Suprapubic skin (tissue), 4 donors: ENCODE measurements at places on chromosomes 12 and 14.

- no peak for DNase-seq
Observed at GRCh38 chr14:66708267-66708666, 200.3 kb downstream of the GPHN start.

- no peak for DNase-seq
Observed at GRCh38 chr12:41140117-41140516, 48.0 kb upstream of the PDZRN4 start.

- DNase-seq: no peak
Observed at GRCh38 chr12:57836442-57837375, 9.8 kb downstream of the CTDSP2 start.

DNA sequence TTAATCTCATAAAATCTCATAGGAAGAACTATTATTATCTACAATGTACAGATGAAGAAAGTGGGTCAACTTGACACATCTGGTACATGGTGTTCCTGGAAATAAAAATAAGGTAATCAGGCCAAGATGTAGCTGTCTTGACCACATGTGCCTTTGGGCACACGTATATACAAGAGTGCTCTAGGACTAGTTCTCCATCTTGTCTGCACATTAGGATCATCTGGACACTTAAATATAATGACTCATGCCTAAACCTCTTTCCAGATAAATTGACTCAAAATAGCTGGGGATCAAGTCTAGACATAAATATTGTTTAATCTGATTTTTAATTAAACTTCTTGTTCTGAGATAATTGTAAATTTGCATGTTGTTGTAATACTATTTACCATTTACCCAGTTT is 182.6 kb downstream of the CNTN1 start:
- DNase-seq: no peak

GRCh38 chr14:66380143-66380542 is 106.0 kb upstream of the CCDC196 start:
- DNase-seq: no peak

GRCh38 chr12:510071-510825 is 50.5 kb downstream of the B4GALNT3 start:
- DNase-seq: no peak

- DNase-seq: no peak
Observed at GRCh38 chr14:29462772-29463171, 464.9 kb downstream of the PRKD1 start.

DNA sequence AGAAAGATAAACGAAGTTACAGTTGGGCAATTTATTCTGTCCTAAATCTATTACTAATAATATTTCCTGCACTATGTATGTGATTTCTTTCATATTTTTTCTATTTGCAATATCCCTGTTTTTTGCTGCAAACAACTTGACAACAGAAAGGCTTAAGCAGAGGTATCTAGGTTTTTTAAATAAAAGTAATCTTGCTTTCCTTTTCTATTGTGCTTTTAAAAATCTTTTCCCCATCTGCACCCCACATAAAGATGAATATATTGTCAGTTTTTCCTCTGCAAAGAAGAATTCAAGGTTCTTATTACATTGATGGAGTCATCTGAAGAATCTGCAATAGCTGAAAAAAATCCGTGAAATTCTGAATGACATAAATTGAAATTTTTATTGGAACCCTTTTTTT is 502 bp upstream of the RALGAPA1 start:
- DNase-seq: no peak

DNA sequence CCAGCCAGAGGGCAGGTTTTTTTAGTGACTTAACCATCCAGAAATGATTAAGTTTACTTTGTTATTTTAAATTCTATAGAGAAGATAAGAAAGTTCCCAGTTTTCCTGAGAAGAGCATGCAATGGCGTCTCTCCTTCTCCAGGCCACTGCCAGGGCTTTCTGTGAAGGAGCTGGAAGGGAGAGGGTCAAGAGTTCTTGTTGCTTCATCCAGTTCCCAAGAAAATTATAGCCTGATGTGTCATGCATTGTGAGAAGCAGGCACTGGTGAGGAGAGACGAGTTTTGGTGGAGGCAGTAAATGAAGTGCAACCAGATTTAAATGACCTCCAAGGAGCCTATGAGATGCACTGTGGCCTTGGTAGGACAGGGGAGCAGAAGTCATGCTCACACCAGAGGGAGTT is 14.2 kb downstream of the ELK3 start:
- DNase-seq: no peak

DNA sequence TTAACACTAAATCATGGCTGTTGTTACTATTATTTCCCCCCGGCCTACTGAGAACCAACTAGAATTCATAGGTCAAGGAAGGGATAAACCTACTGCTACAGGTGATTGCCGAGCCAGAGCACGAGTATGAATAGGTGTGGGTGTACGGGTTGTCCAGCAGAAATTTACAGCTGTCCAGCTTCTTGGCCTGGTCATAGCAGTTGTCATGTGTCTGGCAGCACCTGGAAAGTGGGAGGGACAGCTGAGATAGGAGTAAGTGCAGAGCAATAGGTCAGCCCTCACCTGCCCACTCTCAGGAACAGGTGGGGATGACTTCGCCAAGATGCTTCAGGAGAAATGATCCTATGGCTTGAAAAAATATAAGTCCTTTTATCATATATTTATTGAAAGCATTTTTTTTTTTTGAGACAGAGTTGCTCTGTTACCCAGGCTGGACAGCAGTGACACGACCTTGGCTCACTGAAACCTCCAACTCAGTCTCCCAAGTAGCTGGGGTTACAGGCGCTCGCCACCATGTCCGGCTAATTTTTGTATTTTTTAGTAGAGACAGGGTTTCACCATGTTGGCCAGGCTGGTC is 2.6 kb downstream of the PLA2G1B start:
- no peak for DNase-seq

- peak; percentile 83 for DNase-seq
Observed at GRCh38 chr12:114508529-114509129, 102.7 kb upstream of the TBX5 start.

DNA sequence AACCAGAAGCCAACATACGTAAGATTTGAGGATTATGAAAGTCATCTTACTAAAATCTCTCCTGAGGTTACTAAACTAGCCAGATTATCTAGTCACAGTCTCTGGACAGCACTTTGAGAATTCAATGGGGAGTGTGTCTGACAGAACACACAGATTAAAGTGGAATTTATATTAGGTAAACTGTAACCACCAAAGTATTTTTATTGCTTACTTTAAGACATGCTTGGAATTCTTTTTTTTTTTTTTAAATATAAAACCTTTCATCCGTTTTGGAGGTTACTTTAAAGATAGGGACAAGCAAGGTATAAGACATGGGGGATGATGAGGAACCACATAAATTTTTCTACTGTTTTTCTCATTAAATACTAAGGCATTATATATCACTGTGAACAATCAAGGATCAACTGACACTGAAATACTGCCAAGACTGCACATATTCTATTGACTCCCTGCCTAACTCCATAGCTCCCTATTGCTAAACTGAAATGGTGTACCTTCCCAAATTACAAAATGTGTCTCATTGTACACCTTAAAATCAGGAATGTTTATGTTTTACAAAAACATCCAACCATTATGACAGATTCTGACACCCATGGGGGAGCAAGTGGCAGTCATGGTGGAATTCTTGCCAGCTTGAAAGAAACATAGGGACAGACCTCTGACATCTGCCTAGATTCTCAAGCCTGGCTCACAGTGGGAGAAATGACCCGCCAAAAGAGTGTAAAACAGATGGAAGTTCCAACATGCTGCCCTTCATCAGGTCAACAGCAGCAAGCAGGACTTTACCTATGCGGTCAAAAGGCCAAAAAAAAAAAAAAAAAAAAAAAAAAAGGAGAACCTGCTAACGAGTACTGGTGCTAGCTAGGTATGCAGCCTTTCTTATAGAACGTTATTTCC is 239.3 kb downstream of the MED13L start:
- no peak for DNase-seq

- no peak for DNase-seq
Observed at GRCh38 chr12:21774358-21775132, at the start of gene KCNJ8. Gene KCNJ8 (minus strand): TSS chr12:21774706. CDS start chr12:21773616, 1,090 bp downstream.

GRCh38 chr14:99318091-99318958 is 46.3 kb upstream of the BCL11B start:
- no peak for DNase-seq

- peak; percentile 85 for DNase-seq
Observed at GRCh38 chr14:61269321-61270083, 11.6 kb downstream of the TMEM30B start.

DNA sequence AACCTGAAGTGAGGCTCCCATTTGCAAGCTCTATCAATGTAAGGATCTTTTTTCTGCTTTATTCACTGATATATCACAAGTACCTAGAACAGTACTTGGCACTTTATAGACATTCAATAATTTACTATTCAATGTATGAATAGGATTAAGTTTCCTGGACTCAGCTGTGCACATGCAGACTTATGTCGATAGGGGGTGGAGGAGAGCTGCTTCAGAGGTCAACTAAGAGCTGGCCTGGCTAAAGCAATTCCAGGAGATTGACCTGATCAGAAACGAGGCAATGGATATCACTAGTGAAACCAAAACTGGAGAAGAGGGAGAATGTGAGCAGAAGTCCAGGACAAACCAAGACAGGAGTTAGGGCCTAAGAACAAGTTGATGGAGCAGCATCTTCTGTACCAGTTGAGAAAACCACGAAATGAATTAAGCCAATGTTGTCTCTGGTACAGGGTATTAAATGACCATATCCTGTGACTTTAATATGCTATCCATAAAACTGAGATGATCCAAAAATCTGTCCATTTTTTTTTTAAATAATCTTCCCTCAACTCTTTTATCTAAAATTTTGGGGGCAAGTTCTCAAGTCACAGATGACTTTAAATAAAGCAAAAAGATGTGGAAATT is 169.2 kb downstream of the PIK3C2G start:
- DNase-seq: no peak

GRCh38 chr12:130463275-130463658 is 125.6 kb downstream of the PIWIL1 start:
- DNase-seq: no peak

DNA sequence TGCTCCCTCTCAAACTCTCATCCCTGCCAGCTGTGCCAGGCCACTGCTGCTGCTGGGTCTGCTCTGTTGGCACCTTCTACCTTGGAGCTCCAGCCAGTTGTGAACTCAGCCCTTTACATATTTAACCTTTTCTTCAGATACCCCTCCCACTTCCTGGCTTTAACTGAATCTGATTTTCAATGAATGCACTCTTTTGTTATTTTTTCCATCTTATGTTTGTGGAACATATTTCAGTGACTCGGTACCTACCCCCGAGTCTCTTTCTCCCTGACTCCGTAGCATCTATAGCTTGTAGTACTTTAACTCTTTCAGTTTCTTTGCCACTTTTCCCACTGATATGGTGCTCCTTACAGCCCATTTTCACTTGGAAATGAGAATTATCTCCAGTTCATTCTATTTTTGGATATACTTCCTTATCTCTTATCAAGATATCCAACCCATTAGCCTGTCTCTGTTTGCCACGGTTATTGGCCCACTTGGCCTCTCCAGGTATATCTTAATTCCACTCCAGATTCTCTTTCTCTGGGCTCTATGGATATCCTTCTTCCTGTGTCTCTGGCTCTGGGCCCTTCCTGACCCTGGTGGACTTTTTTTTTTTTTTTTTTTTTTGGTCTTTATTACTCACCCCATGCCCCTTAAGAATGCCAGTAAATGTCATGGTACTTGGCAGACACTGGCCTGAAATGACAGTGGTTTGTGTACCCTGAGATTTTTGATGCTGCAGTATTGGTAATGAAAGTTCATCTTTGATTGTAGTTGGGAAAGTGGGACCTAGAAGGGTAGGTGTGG is 62.7 kb downstream of the PELI2 start:
- no peak for DNase-seq

- no peak for DNase-seq
Observed at GRCh38 chr14:60590991-60591414, 58.3 kb downstream of the SIX1 start.

DNA sequence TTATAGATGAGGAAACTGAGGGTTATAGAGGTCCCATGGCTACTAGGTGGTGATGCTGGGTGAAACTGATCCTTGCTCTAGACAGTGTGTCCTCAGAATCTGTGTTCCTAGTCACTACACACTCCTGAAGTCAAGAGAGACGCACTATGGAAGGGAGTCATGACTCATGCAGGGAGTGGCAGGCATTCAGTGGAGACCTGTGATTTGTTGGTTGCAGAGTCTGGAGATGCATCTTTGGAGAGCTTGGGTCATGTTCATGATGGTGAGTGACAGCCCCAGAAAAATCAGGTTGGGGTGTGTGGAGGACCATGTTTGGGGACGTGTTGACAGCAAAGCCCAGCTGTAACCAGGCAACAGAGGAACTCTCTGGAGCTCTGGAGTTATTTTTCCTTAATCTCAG is 38.0 kb upstream of the FBXO21 start:
- no peak for DNase-seq

- DNase-seq: no peak
Observed at GRCh38 chr14:68062651-68063050, 243.1 kb downstream of the RAD51B start.

- no peak for DNase-seq
Observed at GRCh38 chr12:86660488-86661147, 404.4 kb upstream of the MGAT4C start.

DNA sequence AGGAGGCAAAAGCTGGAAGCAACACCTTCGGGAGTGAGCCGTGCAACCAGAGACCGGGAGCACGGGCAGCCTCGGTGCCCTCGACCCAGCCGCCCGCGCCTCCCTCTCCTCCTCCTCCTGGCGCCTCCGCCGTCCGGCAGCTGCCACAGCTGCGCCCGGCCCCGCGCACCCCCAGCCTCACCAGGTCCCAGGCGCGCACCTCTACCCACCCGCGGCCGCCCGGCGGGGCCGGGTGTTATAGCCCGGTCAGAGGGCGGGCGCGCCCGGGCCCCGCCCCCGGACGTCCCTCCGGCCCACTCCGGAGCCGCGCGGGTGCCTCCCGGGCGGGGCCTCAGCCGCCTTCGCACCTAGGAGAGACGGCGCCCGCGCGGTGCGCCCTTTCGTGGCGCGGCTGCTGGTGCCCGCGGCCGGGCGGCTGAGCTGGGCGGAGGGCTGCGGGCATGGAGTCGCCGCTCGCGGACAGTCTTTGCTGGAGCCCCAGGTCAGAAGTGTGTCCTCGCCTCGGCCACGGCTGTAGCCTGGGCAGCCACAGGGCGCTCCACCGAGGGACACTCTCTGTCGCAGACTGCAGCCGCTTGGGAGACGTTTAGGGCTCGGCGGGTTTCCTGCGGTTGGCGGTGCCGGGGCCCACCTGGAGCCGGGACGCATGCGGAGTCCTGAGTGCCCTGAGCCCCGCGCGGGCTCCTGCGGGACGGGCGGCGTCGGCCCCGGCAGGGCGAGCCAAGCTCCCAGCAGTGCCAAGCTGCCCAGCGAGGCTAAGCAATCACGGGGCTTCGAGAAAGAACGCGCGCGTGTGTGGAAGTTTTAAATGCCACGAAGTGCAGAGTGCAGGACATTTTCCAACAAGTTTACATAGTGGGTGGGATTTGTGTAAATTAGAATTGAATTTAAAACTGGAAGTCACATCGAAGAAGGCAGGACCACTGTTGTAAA is at the start of gene CPM:
Gene CPM, minus strand, starts transcription at position 211 of the 933 bp plus-strand sequence. CDS start 334 bp downstream, outside the sequence.
- peak; percentile 75 for DNase-seq

DNA sequence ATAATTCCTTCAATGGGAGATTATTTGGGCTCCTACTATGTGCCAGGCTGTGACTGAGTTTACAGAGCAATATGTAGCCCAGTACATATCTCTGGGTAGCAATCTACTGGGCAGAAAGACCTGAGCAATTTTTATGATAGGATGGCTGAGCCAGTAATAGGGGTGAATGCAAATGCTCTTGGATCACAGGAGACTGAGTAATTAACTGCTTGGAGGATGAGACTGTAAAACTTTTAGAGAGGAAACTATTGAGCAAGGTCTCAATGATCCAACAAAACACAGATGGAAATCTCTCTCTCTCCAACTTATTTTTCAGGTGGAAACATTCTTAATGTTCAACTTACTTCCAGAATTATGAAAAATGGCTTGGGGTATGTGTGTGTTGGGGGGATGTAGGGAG is 402.2 kb downstream of the AEBP2 start:
- DNase-seq: no peak
